ENCODE measurements at places on chromosomes 7 and 10. TPM values are rescaled to one million over a fixed set of nuclear protein-coding genes. Genes with fewer than 3 reads are reported as not detected.

The CALCR gene
- total RNA-seq: under 0.01 TPM

The PKD1L1 gene
- total RNA-seq: 0.43 TPM

The ANKRD26 gene
- total RNA-seq: 16.8 TPM

The UBE2D4 gene
- 11.7 TPM for total RNA-seq

The CYP3A7 gene
- total RNA-seq: not detected

The PDE6C gene
- total RNA-seq: not detected

The CAMK2B gene
- total RNA-seq: under 0.01 TPM
